ENCODE measurements at places on chromosomes 16 and 17.

- DNase-seq: no peak
These were observed 12.9 kb downstream of the GNGT2 start for GRCh38 chr17:49197346-49197998.

GRCh38 chr17:70588003-70588402, 418.7 kb downstream of the KCNJ2 start:
- DNase-seq: no peak

GRCh38 chr17:62737513-62737912, 70.6 kb downstream of the MARCHF10 start:
- DNase-seq: no peak

DNA sequence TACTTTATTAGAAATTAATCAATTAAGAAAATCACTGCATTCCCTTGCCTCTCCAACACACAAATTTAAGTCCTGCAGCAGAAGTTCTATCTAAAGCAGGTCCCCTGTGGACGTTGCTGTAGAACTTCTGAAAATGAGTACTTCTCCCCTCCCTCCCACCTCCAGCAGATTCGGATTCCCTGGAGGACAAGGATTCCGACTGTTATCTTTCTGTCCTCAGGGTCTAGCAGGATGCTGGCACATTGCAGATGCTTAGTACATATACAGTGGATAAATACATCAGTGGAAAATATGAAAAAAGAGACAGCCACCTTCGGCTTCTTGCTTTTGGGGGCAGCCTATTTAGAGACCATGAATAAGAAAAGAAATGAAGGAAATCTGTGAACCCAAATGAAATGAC, 32.1 kb downstream of the NTN1 start:
- no peak for DNase-seq

GRCh38 chr16:54402270-54402669, 115.7 kb upstream of the IRX3 start:
- no peak for DNase-seq

- DNase-seq: no peak
These were observed 9.4 kb downstream of the TBX4 start for GRCh38 chr17:61461586-61461966.

DNA sequence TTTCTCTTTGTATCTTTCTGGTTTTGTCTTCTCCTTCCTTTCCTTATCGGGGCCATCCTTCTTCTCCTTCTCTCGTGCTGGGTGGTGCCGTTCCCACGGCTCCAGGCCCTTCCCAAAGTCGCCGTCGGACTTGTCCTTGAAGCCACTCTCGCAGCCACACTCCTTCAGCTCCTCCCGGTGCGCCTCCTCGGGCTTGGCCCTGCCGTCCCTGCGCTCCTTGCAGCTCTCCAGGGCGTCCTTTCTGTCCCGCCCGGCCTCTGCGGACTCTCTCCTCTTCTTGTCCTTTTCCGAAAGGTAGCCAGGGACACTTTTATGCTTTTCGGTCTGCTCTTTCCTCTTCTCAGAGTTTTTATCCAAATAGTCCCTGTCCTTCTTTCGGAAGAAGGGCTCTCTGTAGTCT, 65.9 kb downstream of the ZNF778 start:
- no peak for DNase-seq

- DNase-seq: no peak
These were observed 16.3 kb downstream of the ERAL1 start for GRCh38 chr17:28871056-28871579.

- no peak for DNase-seq
These were observed 642 bp downstream of the ZNF205 start for GRCh38 chr16:3112881-3113574.

DNA sequence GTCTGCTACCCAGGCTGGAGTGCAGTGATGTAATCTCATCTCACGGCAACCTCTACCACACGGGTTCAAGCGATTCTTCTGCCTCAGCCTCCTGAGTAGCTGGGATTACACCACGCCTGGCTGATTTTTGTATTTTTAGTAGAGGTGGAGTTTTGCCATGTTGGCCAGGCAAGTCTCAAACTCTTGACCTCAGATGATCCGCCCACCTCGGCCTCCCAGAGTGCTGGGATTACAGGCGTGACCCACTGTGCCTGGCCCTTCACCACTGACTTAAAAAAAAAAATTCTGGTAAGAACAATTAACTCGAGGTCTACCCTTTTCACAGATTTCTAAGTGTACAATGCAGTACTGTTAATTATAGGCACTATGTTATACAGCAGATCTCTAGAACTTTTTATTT, 279.4 kb downstream of the PARN start:
- DNase-seq: no peak

GRCh38 chr16:72009779-72010178, 1.2 kb downstream of the DHODH start:
- DNase-seq: no peak

DNA sequence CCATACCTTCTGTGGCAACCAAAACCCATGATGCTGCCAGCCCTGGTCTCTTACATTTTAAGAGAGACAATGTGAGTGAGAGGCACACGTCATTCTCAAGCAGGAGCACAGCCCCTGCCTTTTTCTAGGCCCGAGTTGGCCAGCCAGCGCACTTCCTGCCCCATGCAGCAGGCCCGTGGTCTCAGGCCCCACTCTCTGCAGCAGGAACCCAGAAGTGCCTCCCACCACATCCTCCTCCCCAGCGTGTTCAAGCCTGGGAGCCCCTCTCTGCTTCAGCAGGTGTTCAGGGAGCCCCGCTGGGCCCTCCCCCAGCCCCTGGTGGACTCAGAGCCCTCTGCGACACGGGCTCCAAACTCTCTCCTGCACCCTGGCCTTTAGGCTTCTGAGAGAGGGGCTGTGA, 30.5 kb downstream of the ITGAE start:
- DNase-seq: no peak

- no peak for DNase-seq
These were observed 29.4 kb upstream of the MLKL start for GRCh38 chr16:74729783-74730683.

- DNase-seq: no peak
These were observed 6.8 kb downstream of the MAPK8IP3 start for GRCh38 chr16:1712791-1713261.

- no peak for DNase-seq
These were observed 18.2 kb downstream of the EMC8 start for GRCh38 chr16:85781156-85781555.

DNA sequence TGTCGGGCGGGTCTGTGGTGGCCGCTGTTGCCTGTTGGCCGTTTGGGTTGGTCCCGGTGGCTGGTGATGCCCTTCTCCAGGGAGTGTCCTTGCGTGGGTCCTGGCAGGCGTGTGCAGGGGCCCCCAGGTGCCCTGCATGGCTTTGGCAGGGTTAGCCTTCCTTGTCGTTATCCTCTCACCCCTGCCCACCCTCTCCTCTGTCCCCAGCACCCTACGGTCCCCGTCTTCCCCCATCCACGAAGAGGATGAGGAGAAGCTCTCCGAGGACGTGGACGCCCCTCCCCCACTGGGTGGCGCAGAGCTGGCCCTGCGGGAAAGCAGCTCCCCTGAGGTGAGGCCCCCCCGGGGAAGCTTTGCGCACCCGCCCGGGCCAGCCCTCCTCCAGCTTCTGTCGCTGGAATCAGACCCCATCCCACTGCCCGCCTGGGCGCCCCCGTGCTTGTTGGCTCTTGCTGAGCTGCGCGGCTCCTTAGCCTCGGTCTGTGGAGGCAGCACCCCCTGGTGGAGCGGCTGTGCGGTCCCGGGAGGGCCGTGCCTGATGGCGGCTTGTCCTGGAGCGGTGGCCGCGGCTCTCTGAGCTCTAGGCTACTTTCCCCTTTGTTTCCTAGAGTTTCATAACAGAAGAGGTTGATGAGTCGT, 10.6 kb upstream of the NUDT16L1 start:
- DNase-seq: no peak

DNA sequence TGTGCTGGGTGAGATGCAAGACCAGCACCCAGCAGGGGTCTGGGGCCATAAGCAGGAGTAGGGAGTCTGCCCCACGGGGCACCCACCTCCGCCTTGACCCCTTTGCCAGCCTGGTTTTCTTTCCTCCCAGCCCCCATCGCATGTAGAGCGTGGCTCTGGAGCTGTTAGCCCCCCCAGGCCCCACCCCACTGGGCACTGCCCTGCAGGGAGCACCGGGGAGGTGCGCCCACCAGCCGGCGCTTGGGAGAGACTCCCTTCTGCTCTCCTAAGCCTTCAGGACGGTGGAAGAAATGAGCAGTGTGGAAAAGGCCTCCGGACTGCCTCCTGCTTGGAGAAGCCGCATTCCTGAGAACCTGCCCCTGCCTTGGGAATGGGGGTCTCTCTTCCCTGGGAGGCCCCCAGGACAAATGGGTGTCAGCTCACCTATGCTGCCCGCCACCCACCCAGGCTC, 186.2 kb downstream of the IRF8 start:
- DNase-seq: no peak

DNA sequence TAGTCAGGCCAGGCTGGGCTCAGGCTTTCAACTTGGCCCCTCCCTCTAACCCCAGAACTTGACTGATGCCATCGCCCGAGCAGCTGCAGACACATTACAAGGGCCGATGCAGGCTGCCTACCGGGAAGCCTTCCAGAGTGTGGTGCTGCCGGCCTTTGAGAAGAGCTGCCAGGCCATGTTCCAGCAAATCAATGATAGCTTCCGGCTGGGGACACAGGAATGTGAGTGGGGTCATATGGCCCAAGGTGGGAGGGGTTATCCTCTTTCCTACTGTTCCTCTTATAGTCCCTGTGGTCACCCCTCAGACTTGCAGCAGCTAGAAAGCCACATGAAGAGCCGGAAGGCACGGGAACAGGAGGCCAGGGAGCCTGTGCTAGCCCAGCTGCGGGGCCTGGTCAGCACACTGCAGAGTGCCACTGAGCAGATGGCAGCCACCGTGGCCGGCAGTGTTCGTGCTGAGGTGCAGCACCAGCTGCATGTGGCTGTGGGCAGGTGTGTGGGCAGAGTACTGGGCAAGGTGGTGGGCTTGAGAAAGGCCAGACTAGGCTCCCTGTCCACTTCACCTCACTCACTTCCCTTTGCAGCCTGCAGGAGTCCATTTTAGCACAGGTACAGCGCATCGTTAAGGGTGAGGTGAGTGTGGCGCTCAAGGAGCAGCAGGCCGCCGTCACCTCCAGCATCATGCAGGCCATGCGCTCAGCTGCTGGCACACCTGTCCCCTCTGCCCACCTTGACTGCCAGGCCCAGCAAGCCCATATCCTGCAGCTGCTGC, 2.1 kb upstream of the NRN1L start:
- DNase-seq: no peak
